Ovary (tissue), 10 donors: ENCODE measurements at places on chromosomes 7 and 10. TPM values are rescaled to one million over a fixed set of nuclear protein-coding genes. Genes with fewer than 3 reads are reported as not detected.

- no peak for DNase-seq
- H3K27ac ChIP-seq: no peak overlapping the region
- no peak overlapping the region for H3K4me3 ChIP-seq
Measured at GRCh38 chr7:1526271-1526754, 4.2 kb upstream of the MAFK start.

GRCh38 chr7:128915271-128915819 is 4.8 kb upstream of the KCP start:
- H3K4me1 ChIP-seq: no peaks in the 10 kb centered on the region
- no peak overlapping the region for H3K27ac ChIP-seq
- DNase-seq: no peak
- H3K4me3 ChIP-seq: no peak overlapping the region

GRCh38 chr10:72611783-72612182 is 14.1 kb downstream of the MICU1 start:
- H3K4me3 ChIP-seq: no peak overlapping the region
- H3K27ac ChIP-seq: peak overlapping the region; percentile 31
- no peak for DNase-seq
- H3K36me3 ChIP-seq: no peaks in the 10 kb centered on the region
- H3K27me3 ChIP-seq: no peaks in the 10 kb centered on the region

STEAP4 gene
- total RNA-seq: 1.4 TPM

DNA sequence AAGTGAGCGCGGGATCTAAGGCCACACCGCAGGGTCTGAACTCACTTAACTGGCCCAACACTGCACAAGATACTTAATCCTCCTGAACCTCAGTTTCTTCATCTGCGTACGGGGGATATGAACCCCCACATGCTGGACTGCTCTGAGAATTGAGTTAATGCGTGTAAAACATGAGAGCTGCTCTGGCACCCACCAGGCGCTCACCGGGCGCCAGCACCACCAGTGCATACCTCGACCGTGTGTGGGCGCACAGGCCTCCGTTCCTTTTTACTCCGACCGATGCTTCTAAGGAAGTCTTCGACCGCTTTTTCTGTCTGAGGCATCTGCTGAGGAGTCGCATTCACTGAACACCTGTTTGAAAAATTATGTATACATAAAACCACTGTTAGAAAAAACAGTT is 27.2 kb downstream of the PITRM1 start:
- no peaks in the 10 kb centered on the region for H3K4me1 ChIP-seq
- no peak overlapping the region for H3K27ac ChIP-seq
- DNase-seq: no peak
- H3K27me3 ChIP-seq: no peaks in the 10 kb centered on the region
- H3K4me3 ChIP-seq: no peak overlapping the region
- no peaks in the 10 kb centered on the region for H3K36me3 ChIP-seq

OPN4 gene
- total RNA-seq: not detected

GRCh38 chr10:120365872-120366271 is 91.2 kb upstream of the PLPP4 start:
- DNase-seq: no peak
- H3K36me3 ChIP-seq: no peaks in the 10 kb centered on the region
- no peak overlapping the region for H3K27ac ChIP-seq
- H3K4me1 ChIP-seq: no peaks in the 10 kb centered on the region

GRCh38 chr10:7409045-7409731 is 1.6 kb downstream of the SFMBT2 start:
- peaks cover 20% of the 10 kb centered on the region for H3K4me1 ChIP-seq
- peak overlapping the region; percentile 83 for H3K27ac ChIP-seq
- no peaks in the 10 kb centered on the region for H3K36me3 ChIP-seq
- DNase-seq: peak; percentile 45
